ENCODE measurements at places on chromosomes 3 and 15.

DNA sequence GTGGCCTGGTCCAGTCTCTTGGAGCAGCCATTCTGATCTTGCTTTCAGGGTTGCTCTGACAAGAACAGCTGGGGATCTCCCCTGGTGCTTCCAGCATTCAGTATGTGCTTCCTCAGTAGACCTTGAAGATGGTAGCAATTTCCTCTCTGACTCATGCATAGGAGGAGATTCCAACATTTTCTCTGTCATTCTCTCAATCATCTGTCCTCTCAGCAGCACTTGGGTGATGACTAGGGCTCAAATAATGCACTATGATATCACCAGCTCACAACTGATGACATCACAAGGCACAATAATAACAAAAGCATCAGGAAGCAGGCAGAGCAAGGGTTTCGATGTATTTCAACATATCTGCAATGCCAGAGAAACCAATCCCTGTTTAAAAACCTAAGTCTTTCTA, 52.7 kb downstream of the NFKBIZ start:
- DNase-seq: no peak

GRCh38 chr3:16510620-16511319, 2.7 kb downstream of the RFTN1 start:
- no peak for DNase-seq

DNA sequence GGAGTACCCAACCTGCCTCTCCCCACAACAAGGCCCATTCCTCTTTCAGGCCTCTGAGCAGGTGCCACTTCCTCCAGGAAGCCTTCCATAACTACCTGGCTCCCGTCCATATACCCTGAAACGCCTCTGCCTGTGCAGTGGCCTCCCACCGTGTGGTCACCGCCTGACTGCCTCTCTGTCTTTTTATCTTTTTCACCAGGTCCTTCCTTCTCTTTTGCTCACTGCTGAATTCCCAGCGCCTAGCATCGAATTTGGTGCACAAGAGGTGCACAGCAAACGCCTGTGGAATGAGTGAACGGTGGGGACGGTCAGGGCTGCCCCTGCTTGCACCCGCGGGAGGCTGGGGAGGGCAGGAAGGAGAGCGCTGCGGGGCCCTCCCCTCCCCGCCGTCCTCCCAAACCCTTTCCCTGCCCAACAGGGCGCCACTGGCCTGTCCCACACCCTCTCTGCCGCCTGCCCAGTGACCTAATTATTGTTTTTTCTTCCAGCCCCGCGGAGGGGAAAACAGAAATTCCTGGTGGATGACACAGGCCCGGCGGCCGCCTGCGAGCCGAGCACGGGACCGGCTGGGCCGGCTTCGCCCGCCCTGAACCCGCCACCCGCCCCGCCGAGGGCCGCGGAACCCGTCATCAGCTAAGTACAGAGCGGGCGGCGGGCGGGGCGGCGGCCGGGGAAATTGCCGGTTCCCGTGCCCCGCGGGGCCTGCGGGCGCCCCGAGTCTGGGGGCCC, 140.1 kb downstream of the SMAD6 start:
- DNase-seq: no peak

DNA sequence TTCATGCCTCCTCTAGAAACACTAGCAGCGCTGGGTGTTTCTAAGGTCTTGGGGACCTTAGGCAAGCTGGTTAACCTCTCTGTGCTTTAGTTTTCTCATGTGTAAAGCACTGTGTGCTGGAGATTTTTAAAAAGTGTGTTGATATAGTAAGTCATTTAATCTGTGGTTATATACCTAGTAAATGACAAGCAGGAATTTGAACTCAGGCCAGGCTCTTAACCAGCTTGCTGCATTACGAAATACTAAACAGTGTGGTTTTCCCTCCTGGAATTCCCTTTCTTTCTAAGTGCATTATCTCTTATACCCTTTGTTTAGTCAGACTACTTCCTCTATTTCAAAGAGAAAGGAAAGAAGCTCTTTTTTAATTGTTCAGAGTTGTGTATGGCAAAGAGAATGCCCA, 26.5 kb downstream of the NEO1 start:
- no peak for DNase-seq

- no peak for DNase-seq
These were observed 324.0 kb upstream of the CHRM5 start for GRCh38 chr15:33644304-33644703.

- DNase-seq: no peak
These were observed 116.6 kb downstream of the ST8SIA2 start for GRCh38 chr15:92510163-92510882.

GRCh38 chr3:24595796-24596195, 101.1 kb upstream of the THRB start:
- DNase-seq: no peak

Data from D721Med (cell line).